NB4 (cell line): ENCODE measurements at places on chromosomes 16 and 17.

GRCh38 chr16:84932681-84933080 lies 78.7 kb downstream of the ZDHHC7 start:
- DNase-seq: no peak

- no peak for DNase-seq
These were observed 20.0 kb downstream of the UTS2R start for GRCh38 chr17:82391496-82392066.

DNA sequence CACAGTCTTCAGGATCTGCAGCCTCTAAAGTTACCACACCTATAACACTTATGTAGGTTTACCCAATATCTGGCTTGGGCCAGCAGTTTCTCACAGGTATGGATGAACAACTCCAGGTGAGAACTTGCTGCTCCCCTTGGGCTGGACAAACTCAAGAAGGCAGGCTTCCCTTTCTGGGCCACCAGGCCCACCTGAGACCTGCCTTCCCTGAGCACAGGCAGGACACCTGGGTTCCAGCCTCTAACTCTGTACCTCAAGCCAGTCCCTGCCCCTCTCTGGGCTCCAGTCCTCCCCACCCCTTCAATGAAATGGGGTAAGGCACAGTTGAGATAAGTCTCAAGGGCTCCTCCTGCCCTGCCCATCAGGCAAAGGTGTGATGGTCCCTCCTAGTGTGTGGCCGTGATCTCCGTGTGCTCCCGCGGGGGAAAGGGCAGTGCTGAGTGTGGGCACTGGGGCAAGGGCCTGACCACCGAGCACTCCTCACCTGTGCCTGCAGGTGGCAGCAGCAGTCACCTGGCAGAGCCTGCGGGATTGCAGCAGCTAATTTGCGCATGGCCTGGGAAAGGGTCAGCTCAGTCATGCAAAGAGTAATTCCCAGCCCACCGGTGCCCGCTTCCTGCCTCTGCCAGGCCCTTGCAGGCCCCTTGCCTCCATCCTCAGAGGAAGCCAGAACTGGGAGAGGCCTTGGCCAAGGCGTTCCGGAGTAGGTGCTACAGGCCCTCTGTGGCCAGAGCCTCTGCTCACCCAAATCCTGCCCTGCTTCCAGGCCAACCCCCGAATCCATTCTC lies 28.2 kb upstream of the ADGRG1 start:
- DNase-seq: peak; percentile 56

DNA sequence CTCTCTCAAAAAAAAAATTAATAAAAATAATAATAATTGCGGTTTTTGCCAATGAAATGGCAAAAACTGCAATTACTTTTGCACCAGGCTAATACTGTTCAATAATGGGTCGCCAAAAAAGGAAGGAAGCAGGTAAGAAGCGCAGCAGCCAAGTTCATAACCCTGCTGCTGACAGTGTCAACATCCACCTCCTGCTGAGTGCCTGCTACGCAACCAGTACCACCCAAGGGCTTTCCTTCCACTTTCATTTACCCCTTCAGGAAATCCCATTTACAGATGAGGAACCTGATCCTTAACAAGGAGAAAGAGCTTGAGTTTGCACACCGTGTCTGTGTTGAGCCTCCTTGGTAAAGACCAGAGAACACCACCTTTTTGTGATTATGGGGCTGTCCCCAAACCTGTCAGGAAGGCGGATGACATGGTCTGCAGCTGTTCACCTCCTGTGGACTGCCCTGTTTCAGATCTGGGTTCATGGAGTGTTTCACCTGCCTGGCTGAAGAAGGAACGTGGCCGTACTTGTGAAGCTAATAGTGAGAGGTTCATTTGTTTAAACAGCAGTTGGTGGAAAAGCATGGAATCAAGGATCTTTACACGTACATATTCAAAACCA lies 378.0 kb downstream of the SLC39A11 start:
- peak; percentile 78 for DNase-seq

DNA sequence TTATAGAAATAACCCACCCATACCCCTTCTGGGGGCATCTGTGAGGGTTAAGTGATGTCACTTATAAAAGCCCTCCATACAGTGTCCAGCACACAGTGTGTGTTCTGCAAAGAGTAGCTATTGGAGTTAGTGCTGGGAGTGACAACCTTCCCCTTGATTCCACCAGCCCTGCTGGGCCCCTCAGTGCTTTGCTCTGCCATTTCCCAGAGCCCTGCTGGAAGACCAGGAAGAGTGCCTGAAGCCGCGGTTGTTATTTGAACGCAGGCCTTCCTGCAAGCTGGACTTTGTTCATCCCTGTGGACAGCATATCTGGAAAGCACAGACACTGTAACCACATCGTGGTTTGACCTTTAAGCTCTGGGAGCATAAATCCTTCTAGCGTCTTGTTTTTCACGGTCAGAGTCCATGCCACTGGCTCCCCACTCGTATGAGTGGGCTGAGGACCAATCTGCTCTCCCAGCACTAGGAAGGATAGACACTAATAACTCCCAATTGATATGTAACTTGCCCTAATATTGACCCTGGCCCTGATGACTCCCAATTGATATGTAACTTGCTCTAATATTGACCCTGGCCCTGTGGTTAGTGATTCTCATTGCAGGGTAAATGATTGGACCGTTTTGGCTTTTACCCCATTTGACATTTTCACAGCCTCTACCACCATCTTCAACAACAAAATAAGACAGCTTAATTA lies 297.1 kb upstream of the MAF start:
- DNase-seq: no peak

GRCh38 chr16:75555213-75555706 lies 792 bp downstream of the TMEM231 start:
- DNase-seq: peak; percentile 89

DNA sequence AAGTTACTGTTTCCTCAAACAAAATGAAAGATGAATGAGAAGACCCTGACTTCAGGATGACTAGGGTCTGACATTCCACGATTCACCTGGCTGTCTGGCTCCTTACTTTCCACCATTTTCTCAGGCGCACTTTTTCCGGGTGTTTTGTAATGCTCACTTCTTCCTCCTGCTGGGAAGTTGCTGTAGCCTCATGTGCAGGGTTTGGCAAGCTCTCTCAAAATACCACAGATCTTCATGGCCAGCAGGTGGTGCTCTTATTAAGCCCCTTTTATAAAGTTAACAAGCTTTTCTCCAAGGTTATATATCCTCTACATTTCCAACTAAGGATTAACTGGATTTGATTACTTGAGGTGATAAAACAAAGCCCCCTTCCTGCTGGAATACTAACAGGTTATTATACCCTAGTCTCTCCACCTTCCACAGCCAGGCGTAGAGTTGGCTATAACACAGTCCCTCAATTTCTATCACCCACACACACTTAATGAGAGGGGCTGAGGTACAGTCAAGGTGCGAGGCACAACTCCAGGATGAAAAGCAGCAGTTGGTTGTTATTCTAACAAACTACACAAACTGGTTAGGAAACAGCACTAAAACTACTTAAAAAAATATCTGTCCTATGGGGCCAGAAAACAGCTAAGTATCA lies 45.4 kb downstream of the STH start:
- peak; percentile 68 for DNase-seq

- DNase-seq: no peak
These were observed 13.3 kb downstream of the HDAC5 start for GRCh38 chr17:44110011-44110686.

GRCh38 chr17:31585280-31585630 lies 193.8 kb downstream of the RAB11FIP4 start:
- DNase-seq: no peak

- DNase-seq: no peak
These were observed 2.3 kb upstream of the MPP2 start for GRCh38 chr17:43909537-43910231.

DNA sequence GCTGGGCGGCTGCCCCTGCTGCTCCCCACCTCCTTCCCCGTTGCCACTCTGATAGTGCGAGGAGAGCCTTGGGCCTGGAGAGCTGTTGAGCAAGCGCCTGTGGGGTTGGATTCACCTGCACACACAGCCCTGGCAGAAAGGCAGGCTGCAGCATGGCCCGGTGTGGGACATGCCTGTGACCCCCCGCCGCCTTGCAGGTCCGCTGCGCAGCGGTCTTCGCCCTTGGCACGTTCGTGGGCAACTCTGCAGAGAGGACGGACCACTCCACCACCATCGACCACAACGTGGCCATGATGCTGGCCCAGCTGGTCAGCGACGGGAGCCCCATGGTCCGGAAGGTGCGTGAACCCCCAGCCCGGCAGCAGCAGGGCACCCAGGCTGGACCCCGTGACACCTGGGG lies 106.8 kb upstream of the CHMP6 start:
- no peak for DNase-seq

GRCh38 chr17:48129981-48130380 lies 22.4 kb downstream of the SNX11 start:
- DNase-seq: no peak

DNA sequence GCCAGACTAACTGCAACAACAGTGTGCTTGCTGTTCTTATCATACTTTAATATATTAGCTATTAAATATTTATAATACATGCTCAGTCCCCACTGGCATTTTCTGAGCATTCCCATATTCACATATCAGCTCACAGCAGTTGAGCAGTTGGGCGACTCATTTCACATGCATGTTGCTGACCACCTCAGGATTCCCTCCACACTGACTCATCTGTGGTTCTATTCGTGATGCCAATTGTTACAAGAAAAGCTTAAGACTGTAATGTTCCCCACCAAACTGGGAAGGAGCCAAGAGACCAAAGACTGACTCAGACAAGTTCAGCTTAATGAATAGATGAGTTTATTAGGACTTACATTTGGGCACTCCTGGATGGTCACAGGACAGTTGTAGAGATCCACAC lies 100.3 kb upstream of the KIF2B start:
- DNase-seq: peak; percentile 2

DNA sequence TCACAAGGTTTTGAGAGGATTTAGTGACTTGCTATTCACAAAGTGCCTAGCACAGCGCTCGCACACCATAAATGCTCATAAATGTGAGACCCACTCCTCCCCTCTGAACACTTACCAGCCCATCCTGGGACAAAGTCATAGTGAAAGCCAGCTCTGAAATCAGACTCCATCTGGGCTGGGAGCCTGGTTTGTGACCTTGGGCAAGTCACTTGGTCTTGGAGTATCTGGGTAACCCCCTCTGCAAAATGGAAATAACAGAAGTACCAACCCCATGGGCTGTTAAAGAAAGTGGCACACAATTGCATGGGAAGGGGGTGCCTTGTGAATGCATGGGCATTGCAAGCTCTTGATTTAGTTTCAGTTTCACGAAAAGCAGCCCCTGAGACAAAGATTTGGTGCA lies 104.7 kb upstream of the CDH5 start:
- no peak for DNase-seq

DNA sequence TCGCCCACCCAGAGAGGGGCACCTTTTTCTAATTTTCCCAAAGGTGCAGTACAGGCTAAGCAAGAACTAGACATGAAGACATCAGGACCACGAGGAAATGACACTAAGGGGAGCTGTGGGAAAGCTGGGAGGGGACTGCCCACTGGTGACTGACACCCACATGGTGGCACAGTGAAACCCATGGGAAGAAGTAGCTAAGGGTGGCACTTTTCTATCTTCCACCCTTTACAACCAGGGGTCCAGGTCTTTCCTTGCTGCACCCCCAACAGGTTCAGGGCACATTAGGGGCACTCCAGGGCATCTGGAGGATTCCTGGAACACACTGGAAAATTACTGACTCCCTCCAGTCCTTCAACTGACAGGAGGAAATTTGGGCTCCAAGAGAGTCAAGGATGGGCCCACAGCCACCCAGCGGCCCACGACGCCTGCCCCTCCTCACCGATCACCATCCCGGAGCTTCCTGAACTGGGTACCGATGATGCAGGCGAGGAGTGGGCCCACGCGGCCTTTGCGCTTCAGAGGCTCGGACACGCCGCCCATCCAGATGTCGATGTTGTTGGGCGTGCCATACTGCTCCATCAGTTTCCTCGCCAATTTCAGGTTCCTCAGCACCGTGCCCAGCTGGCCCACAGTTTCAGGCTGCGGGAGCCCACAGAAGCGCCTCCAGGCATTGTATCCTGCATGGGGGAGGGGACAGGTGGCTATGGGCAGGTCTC lies 9.4 kb downstream of the MPO start:
- peak; percentile 43 for DNase-seq

DNA sequence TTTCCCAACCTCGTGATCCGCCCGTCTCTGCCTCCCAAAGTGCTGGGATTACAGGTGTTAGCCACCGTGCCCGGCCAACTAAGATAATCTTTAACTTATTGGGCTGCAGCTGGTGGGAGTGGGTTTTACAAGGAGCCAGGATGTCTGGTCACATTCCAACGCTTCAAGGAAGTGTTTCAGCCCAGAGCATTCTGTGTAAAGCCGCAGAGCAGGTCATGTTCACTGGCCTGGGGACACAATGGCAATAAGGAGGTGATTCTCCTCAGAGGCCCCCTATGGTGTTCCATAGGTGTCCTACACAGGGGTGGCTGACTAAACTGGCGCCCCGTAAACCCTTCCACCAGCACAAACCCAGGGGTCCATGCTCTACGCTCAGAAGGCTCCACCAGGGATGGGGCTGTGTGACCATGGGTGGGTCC lies 1.2 kb downstream of the QPRT start:
- DNase-seq: no peak

DNA sequence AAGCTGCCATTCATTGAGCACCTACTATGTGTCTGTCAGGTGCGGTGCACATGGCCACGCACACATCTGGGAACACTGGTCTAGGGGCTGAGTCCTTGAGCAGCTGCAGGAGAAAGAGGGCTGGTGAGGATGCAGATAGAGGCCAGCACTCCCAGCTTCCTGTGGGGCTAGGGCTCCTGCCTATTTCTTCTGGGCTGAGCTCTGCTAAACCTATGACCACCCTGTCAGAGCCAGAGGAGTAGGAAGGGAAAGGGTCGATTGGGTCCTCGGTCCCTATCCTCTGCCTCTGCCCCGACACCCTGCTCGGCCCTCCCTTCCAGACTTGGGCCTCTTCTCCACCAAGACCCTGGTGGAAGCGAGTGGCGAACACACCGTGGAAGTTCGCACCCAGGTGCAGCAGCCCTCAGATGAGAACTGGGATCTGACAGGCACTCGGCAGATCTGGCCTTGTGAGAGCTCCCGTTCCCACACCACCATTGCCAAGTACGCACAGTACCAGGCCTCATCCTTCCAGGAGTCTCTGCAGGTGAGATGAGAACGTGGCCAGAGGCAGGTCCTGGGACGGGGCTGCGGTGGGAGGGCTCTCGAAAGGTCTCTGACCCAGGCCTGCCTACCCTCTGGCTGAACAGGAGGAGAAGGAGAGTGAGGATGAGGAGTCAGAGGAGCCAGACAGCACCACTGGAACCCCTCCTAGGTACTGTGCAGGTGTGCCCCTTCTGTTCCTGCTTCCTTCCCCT lies 4.0 kb upstream of the TMEM88 start:
- DNase-seq: no peak
